AML-193 (cell line): ENCODE measurements at places on chromosomes 2 and 18.

DNA sequence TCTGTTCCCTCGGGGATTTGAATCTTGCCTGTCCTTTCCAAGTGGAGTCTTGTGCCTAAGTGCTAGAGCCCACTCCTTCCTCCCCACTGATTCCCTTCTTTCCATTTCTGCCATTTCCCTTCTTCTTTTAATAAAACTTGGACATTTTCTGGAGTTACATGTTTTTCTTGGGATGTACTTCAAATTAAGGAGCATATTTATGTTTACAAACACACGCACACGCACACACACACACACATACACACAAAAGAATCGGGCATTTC lies 154.2 kb downstream of the TGIF1 start:
- no peak for DNase-seq

- no peak for DNase-seq
Measured at GRCh38 chr2:44286884-44287638, 11.8 kb downstream of the SLC3A1 start.

GRCh38 chr2:15616850-15617777 lies 25.4 kb downstream of the DDX1 start:
- no peak for DNase-seq

DNA sequence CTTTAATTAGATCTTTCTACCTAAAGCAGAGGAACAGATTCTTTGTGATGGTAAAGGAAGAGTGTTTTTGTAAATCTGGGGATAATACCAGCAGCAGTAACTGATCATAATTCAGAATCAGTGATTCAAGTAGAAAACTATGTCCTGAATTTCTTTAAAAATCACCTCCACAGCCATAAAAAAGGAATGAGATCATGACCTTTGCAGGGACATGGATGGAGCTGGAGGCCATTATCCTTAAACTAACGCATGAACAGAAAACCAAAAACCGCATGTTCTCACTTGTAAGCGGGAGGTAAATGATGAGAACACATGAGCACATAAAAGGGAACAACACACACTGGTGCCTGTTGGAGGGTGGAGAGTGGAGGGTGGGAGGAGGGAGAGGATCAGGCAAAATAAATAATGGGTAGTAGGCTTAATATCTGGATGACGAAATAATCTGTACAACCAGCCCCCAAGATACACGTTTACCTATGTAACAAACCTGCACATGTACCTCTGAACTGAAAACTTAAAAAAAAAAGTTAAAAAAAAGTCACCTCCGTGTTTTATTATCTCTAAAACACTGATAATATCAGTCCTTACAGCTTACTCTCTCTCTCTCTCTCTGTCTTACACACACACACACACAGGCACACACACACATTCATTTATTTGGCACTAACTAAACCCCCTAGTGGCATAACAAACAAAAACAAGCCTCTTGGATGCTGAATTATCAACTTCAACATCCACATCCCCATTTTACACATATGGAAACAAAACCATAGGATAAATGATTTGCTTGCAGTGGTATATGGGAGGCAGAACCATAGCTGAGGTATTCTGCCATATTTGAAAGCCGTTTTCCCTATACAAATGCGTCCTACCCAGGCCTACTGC lies 1.4 kb downstream of the TM4SF20 start:
- DNase-seq, result no peak

- DNase-seq, result no peak
Measured at GRCh38 chr18:21100146-21100545, 11.5 kb downstream of the ROCK1 start.

DNA sequence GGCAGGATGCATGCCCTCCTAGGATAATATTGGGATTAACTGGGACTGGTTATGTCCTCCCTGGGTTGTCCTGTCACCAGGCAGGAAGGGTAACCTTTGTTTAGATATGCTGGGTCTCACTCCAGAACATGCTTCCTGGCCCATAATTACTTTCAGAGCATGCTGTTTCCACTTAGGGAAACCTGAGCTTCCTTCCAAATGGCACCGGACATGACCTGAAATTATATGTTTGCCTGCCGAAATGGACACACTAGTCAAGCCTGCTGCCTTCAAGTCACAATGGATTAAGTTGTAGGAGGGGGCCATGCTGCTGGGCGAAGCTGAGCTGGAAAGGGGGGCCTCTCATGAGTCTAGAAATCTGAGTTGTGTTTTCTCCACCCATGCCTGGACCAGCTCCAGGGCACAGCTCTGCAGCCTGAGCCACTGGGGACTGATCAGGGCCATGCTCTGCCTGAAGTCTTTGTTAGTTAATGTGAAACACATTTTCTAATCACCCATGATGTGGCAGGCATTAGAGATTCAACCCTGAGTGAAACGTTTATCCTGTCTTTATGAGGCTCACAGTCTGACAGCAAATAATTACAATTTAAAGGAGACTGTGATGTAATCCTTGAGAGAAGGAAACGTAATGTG lies 273.3 kb downstream of the TNS1 start:
- DNase-seq, result no peak

- peak; percentile 7 for DNase-seq
Measured at GRCh38 chr2:72367530-72368225, 220.0 kb upstream of the CYP26B1 start.

GRCh38 chr2:20145497-20146193 lies 79.3 kb downstream of the SDC1 start:
- no peak for DNase-seq

DNA sequence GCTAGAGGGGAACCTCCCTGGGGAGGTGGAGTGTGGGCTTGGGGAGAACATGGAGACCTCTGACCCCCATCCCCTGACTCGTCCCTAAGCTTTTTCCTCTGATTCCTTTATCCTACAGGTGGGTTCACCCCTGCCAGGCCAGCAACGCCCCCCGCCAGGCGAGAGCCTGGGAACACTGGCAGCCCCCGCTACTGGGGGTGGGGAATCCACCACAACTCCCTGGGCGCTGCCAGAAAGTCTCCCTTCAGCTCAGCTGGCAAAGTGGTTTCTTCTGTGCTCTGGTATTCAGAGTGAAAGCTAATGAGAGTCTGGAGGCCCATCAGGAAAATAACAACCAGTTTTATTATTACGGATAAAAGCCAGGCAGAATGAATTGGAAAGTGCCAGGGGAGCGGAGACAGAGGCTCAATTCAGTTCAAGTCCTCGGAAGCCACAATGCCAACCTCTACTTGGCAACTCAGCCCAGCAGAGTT lies 2.8 kb downstream of the DIPK1C start:
- DNase-seq, result no peak

- no peak for DNase-seq
Measured at GRCh38 chr2:157415591-157416101, 28.2 kb downstream of the CYTIP start.

DNA sequence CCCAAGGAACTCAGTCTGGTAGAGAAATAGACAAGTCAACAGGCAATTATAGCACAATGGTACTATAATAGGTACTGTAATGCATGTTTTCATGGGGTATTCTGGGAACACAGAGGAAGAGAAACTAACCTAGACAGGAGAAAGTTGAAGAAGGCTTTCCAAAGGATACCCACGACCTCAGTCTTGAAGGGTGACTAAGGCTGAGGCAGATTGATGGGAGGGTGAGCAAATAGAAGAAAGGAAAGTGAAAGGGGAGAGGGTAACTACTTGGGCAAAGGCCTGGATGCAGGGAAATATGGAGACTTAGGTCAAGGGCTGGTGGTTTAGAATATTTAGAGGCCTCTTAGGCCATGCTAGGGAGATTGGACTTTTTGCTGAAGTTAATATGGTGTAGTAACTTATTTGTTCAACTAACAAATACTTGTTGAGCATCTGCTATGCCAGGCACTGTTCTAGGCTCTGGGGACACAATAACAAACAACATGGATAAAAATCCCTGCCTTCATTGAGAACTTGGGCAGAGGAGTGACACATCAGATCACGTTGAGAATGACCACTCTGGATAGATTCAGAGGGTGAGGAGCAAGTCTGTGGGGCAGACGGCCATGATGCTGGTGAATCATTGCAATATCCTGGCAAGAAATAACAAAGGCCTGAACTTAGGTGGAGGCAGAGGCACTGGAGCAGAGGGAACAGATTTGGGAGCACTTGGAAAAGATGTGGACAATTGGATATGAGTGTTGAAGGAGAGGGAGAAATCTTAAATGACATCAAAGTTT lies 56.4 kb downstream of the PLB1 start:
- DNase-seq, result no peak

DNA sequence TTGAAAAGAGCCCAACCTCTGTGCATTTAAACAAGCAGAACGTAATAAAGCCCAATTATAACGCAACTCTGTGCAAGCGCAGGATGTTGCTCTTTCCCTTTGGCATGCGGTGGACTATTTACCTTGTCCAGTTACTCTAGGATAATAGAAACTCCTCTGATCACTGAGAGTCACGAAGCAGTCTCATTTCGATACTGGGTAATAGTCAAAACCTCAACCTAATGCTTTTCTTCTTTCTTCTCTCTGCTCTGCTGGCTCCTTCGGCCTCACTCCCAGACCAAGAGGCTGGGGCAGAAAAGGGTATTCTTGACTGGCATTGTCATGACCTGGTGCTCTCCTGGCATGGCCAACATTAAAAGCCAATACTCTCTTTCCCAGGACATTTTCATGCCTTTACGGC lies 89.7 kb upstream of the GCFC2 start:
- DNase-seq, result no peak
